ENCODE measurements at places on chromosomes 1 and 21. TPM values are rescaled to one million over a fixed set of nuclear protein-coding genes. Genes with fewer than 3 reads are reported as not detected.

GRCh38 chr1:25338986-25339385, 852 bp downstream of the TMEM50A start:
- DNase-seq = no peak

The TACSTD2 gene
- total RNA-seq = not detected

The MX2 gene
- total RNA-seq = 112 TPM

- no peak for DNase-seq
Measured at GRCh38 chr1:10386761-10387676, 11.8 kb upstream of the PGD start.

The MIXL1 gene
- not detected for total RNA-seq

DNA sequence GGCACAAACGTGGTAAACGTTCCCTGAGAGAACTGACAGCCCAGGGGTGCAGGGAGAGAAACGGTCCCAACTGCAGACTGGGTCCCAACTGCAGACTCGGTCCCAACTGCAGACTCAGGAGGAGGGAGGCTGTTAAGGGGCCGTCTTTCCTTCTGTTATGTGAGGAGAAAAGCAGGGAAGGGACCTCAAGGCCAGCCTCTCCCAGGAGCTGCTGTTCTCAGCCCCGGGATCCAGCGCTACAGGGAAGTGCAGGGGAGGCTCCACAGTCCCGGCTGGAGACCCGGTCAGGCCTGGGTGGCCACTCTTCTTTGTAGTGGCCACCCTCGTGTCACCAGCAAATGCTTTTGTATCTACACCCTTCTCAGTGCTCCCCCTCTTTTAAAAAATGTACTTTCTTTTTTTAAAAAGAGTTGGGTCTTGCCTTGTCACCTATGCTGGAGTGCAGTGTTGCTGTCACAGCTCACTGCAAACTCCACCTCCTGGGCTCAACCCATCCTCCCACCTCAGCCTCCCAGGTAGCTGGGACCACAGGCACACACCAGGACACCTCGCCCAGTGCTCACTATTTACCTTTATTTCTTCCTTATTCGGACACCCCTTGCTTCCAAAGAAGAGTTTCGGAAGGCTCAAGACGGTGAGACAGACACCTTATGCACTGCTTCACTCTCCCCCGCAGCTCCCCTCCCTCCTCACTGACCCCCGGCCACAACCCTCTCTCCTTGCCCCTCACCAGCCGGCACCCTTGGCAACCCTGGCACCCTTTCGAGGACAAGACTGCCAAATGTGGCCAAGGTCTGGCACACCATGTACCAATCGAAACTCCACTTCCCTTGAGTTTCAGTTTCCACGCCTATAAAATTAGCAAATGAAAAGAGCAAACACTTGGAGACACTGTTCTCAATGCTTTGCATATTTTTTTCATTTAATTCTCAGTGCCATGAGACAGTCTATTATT, 21.8 kb downstream of the CAPN2 start:
- DNase-seq = no peak

DNA sequence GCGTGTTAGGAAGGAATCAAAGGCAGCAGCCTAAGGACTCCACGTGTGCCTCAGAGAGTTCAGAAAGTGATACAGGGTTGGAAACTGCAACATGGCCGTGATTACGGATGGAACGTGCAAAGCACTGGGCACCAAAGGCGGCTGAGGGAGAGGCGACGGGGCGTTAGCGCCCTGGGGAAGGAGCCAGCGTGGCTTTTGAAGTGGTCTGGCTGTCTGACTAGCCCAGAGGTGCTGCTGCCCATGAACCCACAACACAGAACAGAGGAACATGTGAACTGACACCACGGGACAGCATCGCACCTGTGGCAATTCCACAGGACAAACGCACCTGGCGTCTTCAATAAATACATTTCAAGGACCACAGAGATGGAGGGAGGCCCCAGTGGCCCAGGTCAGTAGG, 18.0 kb upstream of the TMEM52 start:
- no peak for DNase-seq

The AQP10 gene
- total RNA-seq = not detected

The CIART gene
- 2.4 TPM for total RNA-seq

The TMEM200B gene
- total RNA-seq = not detected

GRCh38 chr21:36422279-36423098, 37.3 kb downstream of the CHAF1B start:
- DNase-seq = no peak

The DENND2D gene
- total RNA-seq = 122 TPM

The NUAK2 gene
- 23.0 TPM for total RNA-seq

The BRINP2 gene
- total RNA-seq = not detected
